ENCODE measurements at places on chromosomes 1 and 21. TPM values are rescaled to one million over a fixed set of nuclear protein-coding genes. Genes with fewer than 3 reads are reported as not detected.
A peak's percentile ranks its signal among the peaks of the same experiment; 100 is the strongest.

LAMC2 gene
- 89.0 TPM for total RNA-seq

SPRR5 gene
- not detected for total RNA-seq

GRCh38 chr1:38183096-38183495, 136.5 kb upstream of the POU3F1 start:
- H3K4me3 ChIP-seq = no peak overlapping the region
- no peaks in the 10 kb centered on the region for H3K27me3 ChIP-seq
- DNase-seq = no peak
- no peaks in the 10 kb centered on the region for H3K4me1 ChIP-seq
- no peak overlapping the region for H3K27ac ChIP-seq

GRCh38 chr1:92975551-92976232, 14.4 kb upstream of the DIPK1A start:
- no peak overlapping the region for H3K27ac ChIP-seq
- DNase-seq = no peak
- H3K36me3 ChIP-seq = no peaks in the 10 kb centered on the region

- no peak for DNase-seq
- no peaks in the 10 kb centered on the region for H3K36me3 ChIP-seq
- H3K4me1 ChIP-seq = no peaks in the 10 kb centered on the region
- H3K27me3 ChIP-seq = no peaks in the 10 kb centered on the region
- H3K27ac ChIP-seq = no peak overlapping the region
Observed at GRCh38 chr1:182816863-182817262, 22.3 kb upstream of the DHX9 start.

ALX3 gene
- total RNA-seq = not detected

DNA sequence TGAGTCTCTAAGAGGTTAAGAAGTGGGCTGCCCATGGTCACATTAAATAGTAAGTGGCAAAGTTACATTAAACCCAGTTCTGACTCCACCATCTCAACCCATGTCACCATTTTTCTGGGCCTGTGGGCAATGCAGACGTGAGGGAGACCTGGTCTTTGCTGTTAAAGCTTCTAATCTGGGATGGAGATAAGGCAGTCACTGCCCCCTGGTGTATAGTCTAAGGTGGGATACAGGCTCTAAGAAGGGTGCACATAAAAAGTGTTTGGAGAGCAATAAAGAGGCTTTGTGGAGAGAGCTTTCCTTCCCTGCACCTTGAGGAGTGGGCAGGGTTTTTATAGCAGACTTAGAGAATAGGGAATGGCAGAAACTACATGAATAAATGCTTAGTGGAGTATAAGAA, 141.3 kb downstream of the ROR1 start:
- no peak overlapping the region for H3K4me3 ChIP-seq
- H3K27ac ChIP-seq = no peak overlapping the region
- H3K36me3 ChIP-seq = no peaks in the 10 kb centered on the region
- H3K27me3 ChIP-seq = no peaks in the 10 kb centered on the region

GRCh38 chr1:76293831-76294230, 219.3 kb downstream of the ST6GALNAC3 start:
- no peak overlapping the region for H3K27ac ChIP-seq
- no peaks in the 10 kb centered on the region for H3K4me1 ChIP-seq
- no peak overlapping the region for H3K4me3 ChIP-seq
- no peak for DNase-seq
- no peaks in the 10 kb centered on the region for H3K36me3 ChIP-seq

- no peaks in the 10 kb centered on the region for H3K27me3 ChIP-seq
- no peaks in the 10 kb centered on the region for H3K36me3 ChIP-seq
- DNase-seq = no peak
- no peak overlapping the region for H3K27ac ChIP-seq
- H3K4me3 ChIP-seq = no peak overlapping the region
- no peaks in the 10 kb centered on the region for H3K4me1 ChIP-seq
Observed at GRCh38 chr1:167561753-167562152, 8.2 kb upstream of the CREG1 start.

- no peak overlapping the region for H3K4me3 ChIP-seq
- H3K27me3 ChIP-seq = no peaks in the 10 kb centered on the region
- H3K27ac ChIP-seq = no peak overlapping the region
- DNase-seq = peak; percentile 32
- no peaks in the 10 kb centered on the region for H3K36me3 ChIP-seq
Observed at GRCh38 chr21:16072737-16073136, 343.0 kb downstream of the USP25 start.

CAPZA1 gene
- 98.7 TPM for total RNA-seq

- no peaks in the 10 kb centered on the region for H3K27me3 ChIP-seq
- no peaks in the 10 kb centered on the region for H3K36me3 ChIP-seq
- no peak for DNase-seq
- H3K27ac ChIP-seq = no peak overlapping the region
- H3K4me1 ChIP-seq = no peaks in the 10 kb centered on the region
Observed at GRCh38 chr21:42144221-42144620, 73.1 kb downstream of the UMODL1 start.

DNA sequence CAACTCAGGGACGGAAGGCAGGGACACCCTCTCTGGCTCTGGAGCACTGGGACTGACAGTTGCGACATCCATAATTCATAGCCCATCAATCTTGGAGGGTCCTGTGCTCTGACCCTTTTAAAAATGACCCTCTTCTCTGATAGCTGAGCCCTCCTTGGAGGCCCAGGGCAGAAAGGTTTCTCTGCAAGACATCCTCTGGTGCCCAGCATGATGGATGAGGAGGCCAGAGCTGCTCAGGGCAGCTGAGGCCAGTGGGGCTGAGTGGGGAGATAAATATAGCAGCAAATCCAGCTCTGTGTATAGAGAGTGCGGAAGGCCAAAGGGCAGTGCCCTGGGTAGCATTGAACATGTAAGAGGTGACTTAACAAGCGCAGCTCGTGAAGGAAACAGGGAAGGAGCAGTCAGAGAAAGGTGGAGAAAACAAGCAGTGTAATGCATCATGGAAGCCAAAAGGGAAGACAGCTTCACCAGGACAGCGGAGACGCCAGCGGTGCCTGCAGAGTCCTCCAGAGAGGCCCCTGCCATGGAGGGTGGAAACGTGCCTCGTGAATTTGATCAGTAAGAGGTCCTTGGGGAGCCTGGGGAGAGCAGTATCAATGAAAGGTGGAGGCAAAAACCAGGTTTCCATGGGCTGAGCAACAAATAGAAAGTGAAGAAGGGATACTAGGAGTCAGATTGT, 50.4 kb upstream of the FMOD start:
- H3K27me3 ChIP-seq = no peaks in the 10 kb centered on the region
- H3K36me3 ChIP-seq = no peaks in the 10 kb centered on the region
- no peaks in the 10 kb centered on the region for H3K4me1 ChIP-seq
- no peak overlapping the region for H3K4me3 ChIP-seq
- H3K27ac ChIP-seq = peak overlapping the region; percentile 5

- no peak overlapping the region for H3K27ac ChIP-seq
- DNase-seq = no peak
- H3K36me3 ChIP-seq = no peaks in the 10 kb centered on the region
- no peaks in the 10 kb centered on the region for H3K4me1 ChIP-seq
Observed at GRCh38 chr21:38083535-38083934, 167.3 kb upstream of the KCNJ6 start.

- no peaks in the 10 kb centered on the region for H3K4me1 ChIP-seq
- H3K27me3 ChIP-seq = no peaks in the 10 kb centered on the region
- H3K36me3 ChIP-seq = no peaks in the 10 kb centered on the region
Observed at GRCh38 chr1:80375109-80375508, 1368.6 kb upstream of the ADGRL4 start.

DNA sequence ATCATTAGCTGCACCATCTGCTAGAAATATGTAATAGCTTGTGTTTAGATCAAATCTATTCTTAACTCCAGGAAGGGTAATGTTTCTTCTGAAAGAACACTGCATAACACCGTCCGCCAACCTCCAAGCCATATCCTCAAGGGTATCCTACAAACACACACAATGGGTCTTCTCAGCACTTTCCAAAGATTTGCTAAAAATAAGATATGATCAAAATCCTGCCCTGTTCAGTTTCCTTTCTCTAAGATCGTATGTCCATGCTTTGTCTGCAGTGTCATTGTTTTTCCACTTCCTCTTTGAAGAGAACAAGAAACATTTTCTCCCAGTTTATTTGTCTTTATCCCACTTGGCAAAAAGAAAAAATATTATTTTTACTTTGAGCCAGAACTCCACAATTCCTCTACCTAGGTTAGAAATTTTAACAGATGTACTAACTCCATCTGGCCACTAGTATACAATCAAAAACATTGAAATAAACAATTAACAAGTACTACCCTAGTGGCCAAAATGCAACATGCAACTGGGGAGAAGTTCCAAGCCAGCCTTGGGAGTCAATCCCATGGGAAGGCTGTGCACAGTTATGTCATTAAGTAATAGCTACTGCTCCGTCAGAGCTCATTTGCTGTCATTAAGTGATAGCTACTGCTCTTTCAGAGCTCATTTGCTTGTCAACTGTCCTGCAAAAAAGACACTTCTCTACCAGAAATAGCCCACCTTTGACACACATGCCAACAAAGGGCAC, 37.8 kb downstream of the FRRS1 start:
- no peaks in the 10 kb centered on the region for H3K27me3 ChIP-seq
- H3K4me1 ChIP-seq = no peaks in the 10 kb centered on the region
- no peaks in the 10 kb centered on the region for H3K36me3 ChIP-seq
- no peak overlapping the region for H3K4me3 ChIP-seq
- no peak for DNase-seq

FOXD3 gene
- total RNA-seq = 0.31 TPM

DNA sequence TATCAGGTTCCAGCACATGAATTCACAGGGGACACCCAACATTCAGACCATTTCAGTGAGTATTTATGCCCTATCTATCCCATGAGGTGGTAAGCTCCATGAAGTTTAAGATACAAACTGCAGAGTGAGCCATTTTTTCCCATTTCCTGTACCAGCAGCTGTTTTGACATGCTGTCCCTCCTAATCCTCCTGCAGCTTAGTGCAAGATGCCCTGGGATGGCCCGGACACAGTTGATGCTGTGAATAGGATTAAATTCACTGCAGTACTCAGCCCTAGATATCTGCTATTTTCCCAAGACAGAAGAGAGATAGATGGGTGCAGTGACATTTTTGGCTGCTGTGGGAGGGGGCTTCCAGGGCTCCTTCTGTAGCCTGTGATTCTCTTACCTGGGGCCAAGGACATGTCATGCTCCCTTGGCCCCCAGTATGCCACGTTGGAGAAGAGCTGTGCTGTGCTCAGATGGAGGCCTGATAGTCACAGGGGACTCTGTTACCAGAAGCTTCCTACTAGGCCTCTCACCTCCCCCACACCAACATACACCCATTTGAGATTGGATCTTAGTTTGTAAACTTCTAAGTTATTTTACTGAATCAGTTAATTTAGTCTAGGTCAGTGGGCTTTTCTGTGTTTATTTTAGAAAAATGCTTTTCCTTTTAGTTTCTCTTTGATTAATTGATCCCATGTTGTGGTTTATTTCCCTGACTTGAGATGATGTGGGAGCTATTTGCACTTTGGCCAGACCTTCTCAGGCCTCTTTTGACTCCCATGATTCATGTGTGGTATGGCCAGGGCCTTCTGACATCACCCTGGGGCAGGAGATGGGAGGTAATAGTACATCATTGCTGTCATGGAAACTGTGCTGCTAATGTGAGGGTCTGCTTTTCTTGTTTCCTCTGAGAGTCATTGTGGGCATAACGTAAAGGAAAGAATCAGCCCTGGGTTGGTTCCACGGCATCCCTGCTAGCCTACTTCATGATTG, 92.6 kb downstream of the ST3GAL3 start:
- H3K27me3 ChIP-seq = no peaks in the 10 kb centered on the region
- no peak overlapping the region for H3K27ac ChIP-seq
- no peak overlapping the region for H3K4me3 ChIP-seq
- no peak for DNase-seq

DNA sequence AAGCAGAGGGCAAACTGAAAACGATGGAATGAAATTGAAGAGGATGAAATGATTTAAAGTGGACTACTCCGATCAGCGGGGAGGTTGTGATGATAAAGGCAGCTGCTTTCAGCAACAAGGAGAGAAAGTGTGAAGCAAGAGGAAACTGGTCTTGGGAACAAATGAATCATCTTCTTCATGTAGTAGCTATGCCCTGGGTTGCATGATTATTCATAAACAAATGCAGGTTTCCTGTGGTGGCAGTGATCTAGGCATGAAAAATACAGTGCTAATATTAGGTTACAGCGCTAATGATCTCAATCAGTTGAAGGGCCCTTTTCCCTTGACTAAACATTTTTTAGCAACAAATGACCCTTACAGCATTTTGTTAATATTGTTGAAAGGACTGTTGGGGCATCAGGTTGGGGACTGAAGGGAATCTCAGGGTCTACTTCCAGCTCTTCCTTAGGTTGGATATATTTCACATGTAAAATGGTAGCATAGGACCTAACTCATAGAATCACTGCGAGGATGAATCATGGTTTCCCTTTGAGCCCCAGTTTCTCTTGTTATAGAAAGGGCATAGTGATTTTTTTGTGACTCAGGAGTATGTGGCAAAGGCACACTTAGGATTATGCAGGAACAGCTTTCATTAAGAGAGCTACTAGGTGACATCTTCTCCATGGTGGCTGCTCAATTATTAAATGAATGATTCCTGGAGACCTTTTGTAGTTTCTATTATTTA, 1.9 kb upstream of the ZFYVE9 start:
- H3K4me3 ChIP-seq = no peak overlapping the region
- H3K4me1 ChIP-seq = no peaks in the 10 kb centered on the region
- no peaks in the 10 kb centered on the region for H3K27me3 ChIP-seq
- no peak for DNase-seq
- no peaks in the 10 kb centered on the region for H3K36me3 ChIP-seq
- H3K27ac ChIP-seq = no peak overlapping the region

- H3K27me3 ChIP-seq = no peaks in the 10 kb centered on the region
- DNase-seq = no peak
- no peak overlapping the region for H3K27ac ChIP-seq
Observed at GRCh38 chr1:41547781-41548560, 63.5 kb upstream of the EDN2 start.

GRCh38 chr1:112770724-112771123, 55.6 kb upstream of the PPM1J start:
- H3K27ac ChIP-seq = no peak overlapping the region
- no peaks in the 10 kb centered on the region for H3K4me1 ChIP-seq
- H3K4me3 ChIP-seq = no peak overlapping the region
- DNase-seq = no peak
- no peaks in the 10 kb centered on the region for H3K36me3 ChIP-seq
- H3K27me3 ChIP-seq = no peaks in the 10 kb centered on the region

DNA sequence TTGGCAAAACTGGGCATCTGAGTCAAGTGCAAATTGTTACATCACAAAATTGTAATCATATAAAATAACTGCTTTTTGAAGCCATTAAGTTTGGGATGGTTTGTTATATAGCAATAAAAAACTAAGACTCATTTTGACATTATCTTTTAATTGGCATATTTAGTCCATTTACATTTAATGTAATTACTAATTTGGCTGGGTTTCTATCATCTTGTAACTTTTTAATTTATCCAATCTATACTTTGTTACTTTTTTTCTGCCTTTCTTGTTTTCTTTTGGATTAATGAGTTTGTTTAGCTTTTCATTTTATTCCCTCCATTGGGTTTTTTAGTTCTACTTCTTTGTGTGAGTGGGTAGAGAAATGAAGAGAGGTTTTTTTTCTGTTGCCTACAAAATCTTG, 76.3 kb downstream of the DRAM2 start:
- no peak overlapping the region for H3K4me3 ChIP-seq
- no peaks in the 10 kb centered on the region for H3K36me3 ChIP-seq
- H3K4me1 ChIP-seq = no peaks in the 10 kb centered on the region

PIP5K1A gene
- total RNA-seq = 49.0 TPM
